Stimulated activated naive CD4-positive, alpha-beta T cell (primary cell): ENCODE measurements at places on chromosomes 3 and 15.

GRCh38 chr3:183662099-183662498 is 26.7 kb downstream of the KLHL24 start:
- DNase-seq: no peak

GRCh38 chr15:65221697-65222096 is 10.4 kb upstream of the CILP start:
- no peak for DNase-seq

DNA sequence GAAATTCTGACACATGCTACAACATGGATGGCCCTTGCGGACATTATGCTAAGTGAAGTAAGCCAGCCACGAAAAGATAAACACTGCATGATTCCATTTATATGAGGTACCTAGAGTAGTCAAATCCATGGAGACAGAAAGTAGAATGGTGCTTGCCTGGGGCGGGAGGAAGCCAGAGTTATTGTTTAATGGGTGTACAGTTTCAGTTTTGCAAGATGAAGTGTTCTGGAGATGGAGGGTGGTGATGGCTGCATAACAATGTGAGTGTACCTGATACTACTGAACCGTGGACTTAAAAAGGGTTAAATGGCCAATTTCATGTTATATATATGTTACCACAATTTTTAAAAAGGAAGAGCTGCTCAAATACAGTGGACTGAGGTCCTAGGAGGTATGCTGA is 66.9 kb downstream of the SEMA5B start:
- DNase-seq: no peak

GRCh38 chr3:23431764-23432163 is 228.6 kb downstream of the UBE2E2 start:
- no peak for DNase-seq

GRCh38 chr15:91801836-91802534 is 51.5 kb upstream of the SLCO3A1 start:
- no peak for DNase-seq

- DNase-seq: no peak
Measured at GRCh38 chr3:122620399-122620798, 42.9 kb downstream of the PARP15 start.

GRCh38 chr3:28726840-28727239 is 378.2 kb upstream of the AZI2 start:
- DNase-seq: no peak

GRCh38 chr3:170327040-170327808 is 30.3 kb upstream of the SKIL start:
- no peak for DNase-seq

DNA sequence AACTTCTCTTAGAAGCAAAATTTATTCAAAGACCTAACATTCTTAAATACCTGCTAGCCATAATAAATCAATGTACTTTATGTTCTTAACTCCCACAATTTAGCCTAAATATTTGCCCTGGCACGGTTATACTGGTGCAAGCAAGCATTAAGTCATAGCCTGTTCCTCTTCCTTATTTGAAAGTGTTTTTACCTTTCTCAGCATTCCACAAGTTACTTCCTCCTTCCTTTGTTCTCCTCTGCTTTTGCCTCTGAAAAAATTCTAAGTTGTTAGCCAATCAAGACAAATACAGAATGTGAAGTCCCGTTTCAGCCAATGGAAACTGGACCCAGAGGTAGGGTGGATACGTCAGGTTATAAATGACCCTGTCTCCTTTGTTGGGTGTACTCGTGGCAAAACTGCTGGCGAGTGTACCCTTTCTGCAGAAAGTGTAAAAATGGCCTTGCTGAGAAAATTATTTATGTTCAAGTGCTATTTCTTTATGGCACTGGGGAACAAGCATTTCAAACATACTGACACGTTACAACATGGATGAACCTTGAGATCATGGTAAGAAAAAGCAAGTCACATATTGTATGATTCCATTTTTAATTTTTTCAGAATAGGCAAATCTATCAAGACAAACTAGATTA is 3.1 kb upstream of the TATDN2 start:
- no peak for DNase-seq

DNA sequence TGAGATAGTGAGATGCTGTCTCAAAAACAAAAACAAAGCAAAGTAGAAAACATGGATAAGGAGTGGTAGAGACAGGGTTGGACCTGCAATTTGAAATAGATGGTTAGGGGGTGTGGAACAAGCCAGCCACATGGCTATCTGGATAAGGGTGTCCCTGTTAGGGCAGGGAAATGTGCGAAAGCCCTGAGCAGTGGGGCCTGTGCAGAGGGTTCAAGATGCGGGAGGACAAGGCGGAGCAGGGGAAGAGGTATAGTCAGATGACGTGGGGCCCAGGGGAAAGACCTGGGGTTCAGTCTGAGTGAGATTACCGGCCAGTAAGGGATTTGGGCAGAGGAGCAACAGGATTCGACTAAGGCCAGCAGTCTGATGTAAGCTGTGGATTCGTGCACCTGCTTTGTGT is 18.4 kb upstream of the NR2E3 start:
- DNase-seq: no peak

GRCh38 chr3:58462829-58463180 is 29.1 kb upstream of the KCTD6 start:
- no peak for DNase-seq

DNA sequence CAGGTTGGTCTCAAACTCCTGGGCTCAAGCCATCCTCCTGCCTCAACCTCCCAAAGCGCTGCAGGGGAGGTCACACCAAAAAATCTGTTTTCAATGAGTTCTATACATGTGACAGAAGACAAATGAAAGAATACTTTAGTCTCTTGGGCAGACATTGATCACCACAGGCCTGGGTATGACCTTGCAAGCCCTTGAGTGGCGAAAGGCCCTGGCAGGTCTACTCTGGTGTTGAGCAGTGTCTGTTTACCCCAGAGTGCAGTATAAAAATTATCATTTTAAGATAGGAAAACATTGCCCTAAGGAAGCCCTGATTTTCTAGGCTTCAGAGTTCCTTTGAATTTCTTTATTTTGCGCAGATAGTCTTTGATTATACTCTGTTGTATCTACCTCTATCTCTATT is 61.6 kb upstream of the GBE1 start:
- DNase-seq: no peak

DNA sequence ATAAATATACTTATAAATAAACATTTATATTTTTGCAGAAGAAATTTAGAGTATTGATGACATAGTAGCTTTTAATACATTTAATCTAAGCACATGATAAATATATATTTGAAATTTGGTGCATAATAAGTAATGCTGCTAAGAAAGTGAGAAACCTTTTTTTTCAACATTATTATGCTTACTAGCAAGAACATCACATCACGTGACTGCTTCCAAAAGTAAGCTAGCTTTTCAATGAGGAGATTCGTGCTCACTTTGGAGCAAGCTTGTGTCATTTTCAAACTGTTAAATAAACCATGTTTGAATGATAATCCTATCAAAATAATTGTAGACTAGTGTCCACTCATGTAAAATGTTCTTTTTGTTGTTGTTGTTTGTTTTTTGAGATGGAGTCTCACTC is 109.0 kb upstream of the SLC4A7 start:
- no peak for DNase-seq

- no peak for DNase-seq
Measured at GRCh38 chr3:177646749-177647148, 449.5 kb upstream of the TBL1XR1 start.

GRCh38 chr3:37953707-37954394 is 36.7 kb upstream of the VILL start:
- DNase-seq: no peak

DNA sequence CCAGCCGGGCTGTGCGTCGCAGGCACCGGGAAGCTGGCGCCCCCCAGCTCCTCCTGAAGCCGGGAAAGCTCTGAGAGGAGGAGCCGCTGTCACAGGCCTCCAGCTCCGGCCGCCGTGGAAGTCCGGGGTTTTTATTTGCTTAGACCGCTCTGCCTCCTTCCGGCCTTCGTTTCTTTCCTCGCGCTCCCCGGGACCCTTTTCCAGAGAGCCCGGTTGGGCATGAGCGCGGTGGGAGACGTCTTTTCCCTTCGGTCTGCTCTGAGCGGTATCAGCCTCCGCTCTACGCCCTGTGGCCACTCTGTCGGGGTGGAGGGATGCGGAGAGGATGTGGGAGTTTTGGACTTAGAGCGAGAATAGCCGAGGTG is 559 bp downstream of the SENP5 start:
- DNase-seq: no peak

DNA sequence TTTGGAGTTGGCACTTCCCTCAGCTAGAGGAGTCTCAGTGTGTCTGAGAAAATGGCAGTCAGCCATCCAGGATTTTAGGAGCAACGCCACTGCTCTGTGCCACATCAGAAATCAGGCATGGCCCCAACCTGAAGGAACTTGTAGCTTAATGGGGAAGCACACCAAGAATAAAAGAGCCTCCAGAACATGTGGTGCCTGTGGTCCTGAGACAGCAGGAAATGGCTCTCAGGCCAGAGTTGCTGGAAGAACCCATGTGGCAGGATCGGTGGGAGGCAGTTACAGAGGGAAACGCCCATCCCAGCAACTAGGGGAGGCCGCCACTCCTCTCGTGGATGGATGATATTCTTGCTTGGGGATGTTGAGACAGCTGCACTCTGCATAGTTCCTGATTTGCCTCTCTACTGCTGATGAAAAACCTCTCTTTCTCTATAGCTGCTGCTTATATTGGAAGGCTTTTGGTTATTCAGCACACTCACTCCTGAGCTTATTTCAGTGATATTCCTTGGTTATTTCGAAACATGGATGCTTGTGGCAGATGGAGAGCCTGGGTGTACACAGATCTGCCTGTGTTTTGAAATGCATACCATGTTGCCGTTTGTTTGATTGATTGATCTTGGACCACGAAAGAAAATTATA is 52.4 kb downstream of the KLHL25 start:
- no peak for DNase-seq

- no peak for DNase-seq
Measured at GRCh38 chr15:40567111-40567510, 2.0 kb upstream of the RPUSD2 start.

DNA sequence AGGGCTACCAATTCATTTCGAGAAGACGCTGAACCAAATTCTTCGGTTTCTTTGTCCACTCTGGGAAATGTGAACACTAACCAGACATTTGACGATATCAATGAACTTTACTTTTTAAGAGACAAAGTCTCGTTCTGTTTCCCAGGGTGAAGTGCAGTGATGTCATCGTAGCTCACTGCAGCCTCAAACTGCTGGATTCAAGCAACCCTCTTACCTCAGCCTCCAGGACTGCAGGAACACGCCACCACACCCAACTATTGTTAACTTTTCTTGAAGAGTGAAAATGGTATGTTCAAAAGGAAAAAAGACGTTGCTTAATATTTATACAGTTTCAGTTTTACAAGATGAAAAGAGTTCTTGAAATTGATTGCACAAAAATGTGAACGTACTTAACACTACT is 30.6 kb downstream of the MB21D2 start:
- no peak for DNase-seq

DNA sequence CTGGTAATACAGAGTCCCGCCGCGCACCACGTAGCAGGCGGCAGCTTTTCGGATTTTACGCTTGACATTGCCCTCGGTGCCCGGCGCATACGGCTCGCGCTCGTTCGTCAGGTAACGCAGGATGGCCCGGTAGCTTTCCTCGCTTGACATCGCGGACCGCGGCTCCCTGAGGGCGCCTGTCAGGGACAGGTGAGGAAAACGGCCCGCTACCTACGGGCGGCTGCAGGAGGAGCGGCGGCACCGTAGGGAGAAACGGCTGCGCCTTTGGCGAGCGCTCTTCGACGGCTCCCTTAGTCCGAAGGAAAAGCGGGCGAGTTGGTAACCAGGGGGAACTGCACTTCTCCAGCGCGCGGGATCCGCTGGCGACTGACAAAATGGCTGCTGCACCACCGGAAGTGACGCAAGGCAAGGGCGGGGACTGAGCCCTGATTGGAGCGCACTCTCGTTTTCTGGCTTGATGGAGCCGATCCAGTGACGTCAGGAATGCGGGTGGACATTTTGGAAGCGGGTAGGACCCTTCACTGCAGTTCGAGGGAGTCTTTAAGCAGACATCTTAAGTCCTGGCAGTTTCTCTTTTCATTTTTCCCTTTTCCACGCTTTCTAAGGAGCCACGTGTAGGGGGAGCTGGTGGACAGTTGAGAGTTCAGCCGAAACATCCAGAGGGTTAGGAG is at the start of gene ZBTB11:
TSS of gene ZBTB11 (minus strand) at position 368 of the 671 bp plus-strand sequence. CDS start at position 150, 218 bp downstream.
- DNase-seq: no peak

- no peak for DNase-seq
Measured at GRCh38 chr3:147246906-147247305, 159.4 kb downstream of the ZIC4 start.

- DNase-seq: no peak
Measured at GRCh38 chr15:85588677-85589076, 206.0 kb downstream of the KLHL25 start.

- DNase-seq: no peak
Measured at GRCh38 chr3:98567666-98568270, 25.6 kb downstream of the CPOX start.

DNA sequence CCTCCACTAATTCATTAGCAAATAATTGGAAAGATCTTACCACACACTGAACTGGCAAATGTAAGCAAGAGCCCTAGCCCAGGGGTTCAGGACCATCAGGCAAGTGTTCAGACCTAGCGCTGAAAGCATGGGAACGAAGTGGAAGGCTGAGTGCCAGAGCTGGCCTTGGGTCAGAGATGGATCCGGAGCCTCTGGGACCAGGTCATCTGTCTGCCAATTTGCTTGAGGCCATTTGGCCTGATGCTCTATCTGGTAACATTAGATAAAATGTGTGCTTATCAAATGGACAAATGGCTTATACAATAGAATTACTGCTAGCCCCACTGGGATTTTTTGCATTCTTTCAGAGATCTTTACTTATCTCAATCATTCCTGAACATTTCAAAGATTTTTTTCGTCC is 1.4 kb upstream of the TMC3 start:
- no peak for DNase-seq

GRCh38 chr3:178156301-178156700 is 379.9 kb upstream of the KCNMB2 start:
- DNase-seq: no peak

- no peak for DNase-seq
Measured at GRCh38 chr15:100714749-100715342, 112.5 kb downstream of the ASB7 start.

- DNase-seq: no peak
Measured at GRCh38 chr3:176359211-176359610, 838.1 kb downstream of the TBL1XR1 start.

DNA sequence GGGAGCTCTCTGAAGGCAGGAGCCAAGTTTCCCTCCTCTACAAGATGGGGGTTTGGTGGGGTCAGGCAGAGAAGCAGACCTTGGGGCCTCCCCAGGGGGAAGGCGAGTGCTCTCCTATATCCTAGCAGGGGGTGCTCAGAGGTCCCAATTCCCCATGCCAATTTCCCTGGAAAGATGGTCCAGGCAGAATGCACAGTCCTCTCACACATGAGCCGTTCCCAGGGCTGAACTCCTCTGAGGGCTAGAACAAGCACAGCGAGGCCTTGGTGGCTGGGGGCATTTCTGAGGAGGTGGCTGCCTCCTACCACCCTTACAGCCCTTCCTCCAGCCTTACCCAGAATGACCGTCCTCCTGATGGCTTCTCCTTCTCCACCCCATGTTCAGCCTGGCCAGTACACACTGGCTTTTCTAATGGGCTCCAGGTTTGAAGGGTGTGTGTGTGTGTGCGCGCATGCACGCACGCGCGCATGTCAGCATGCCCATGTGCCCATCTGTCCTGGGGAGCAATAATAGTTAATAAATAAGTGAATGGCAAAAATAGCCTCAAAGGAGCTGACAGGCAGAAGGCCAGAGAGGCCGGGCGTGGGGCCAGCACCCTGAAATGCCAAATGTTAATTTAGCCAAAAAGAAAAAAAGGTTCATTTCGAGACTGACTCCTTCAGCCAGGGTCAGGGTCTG is 24.4 kb downstream of the ADCY5 start:
- DNase-seq: no peak
